Activated CD4-positive, alpha-beta T cell treated with anti-CD3 and anti-CD28 coated beads for 36 hours (primary cell): ENCODE measurements at places on chromosomes 1 and 21.

DNA sequence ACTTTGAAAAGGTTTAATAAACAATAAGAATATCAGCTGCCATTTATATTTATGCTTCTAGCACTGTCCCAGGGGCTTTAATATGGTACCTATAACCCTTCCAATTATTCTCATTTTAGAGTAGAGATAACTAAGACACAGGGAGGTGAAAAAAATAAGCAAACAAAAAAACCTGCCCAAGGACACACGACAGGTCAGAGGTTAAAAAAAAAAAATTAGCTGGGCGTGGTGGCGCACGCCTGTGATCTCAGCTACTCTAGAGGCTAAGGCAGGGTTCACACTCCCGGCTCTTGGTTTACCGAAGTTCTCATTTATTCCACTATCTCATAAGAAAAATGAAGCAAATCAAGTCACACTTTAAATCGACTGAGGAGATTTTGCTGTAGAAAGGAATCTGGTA is 34.7 kb upstream of the CNN3 start:
- DNase-seq, result no peak

DNA sequence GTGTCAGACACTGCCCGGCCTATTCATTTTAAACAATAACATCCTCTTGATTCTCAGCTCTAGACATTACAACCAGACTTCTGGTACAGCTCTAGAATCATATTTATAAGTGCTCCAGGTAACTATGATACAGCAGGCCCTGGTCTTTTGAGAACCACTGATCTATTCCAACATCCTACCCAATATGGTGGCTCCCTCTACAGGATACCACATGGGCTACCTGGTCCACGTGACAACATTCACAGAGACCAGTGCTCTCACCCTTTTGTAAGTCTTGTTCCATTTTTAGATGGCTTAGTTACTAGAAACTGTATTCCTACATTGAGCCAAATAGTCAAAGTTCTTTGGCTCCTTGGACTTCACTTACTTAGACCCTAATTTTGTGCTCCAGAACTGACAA is 102.9 kb downstream of the PTPN14 start:
- no peak for DNase-seq

DNA sequence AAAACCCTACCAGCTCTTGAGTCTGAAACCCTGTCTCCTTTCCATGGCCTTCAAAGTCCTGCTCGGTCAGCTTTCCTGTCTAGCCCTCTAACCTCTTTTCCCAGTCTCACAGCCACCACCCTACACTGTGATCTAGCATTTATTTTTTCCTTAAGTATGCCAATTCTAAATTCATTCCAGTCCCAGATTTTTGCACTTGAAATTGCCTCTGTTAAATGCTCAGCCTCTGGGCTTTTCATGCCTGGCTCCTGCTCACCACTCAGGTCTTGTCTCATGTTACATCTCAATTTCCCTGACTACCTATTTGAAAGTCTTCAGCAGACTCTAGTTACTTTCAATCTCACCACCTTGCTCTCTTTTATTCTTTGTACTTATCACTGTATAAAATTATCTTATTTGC is 176.2 kb downstream of the ADGRL4 start:
- DNase-seq, result no peak

DNA sequence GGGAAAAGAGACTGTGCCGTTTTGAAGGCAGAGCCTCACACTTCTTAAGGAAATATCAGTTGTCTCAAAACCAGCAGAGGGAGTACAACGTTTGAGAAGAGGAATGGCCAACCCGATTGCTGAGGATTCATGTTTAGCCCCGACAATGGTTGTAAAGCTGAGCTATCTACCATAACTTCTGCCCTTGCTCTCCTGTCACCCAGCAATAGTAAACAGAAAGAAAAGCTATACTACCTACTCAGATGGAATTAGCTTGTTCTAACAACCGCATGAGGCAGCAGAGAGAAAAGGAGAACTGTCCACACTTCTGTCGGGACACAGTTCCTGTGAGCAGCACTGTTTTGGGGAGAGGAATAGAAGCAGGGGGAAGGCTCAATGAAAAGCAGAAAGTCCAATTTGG is 91.2 kb downstream of the SLC45A1 start:
- peak; percentile 23 for DNase-seq

DNA sequence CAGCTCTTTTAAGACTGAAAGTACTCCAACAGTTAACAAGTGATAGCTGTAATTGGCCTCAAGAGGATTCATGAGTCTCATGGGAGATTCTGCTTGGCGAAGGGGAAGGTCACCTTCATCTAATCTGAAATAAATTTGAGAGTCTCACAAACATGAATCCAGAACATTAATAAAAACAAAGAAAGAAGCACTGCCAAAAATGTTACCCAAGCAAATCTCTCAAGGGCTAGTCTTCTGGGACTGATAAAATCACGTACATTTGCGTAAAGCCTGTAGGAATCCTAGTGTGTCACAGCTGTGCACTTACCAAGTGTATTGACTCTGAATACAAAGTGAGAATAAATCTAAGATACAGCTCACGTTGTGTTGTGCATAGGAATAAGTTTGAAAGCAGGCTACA is 21.2 kb upstream of the NUF2 start:
- DNase-seq, result no peak

DNA sequence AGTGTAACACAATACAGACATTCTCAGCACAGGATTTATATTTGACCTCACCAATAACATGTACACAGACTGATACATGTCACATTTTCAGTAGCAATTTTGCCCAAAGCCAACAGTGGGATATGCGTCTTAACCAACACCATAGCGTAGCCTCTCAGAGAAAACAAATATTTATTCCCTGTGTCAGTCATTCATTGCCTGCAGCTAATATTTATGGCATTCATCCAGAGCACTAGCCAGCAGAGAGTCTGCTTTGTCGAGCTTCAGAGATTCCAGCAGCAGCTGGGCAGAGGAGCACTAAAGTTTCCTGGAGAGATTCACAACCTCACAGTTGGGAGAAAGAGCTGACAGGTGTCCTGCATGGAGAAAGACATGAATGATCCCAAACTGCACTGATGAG is 400.7 kb upstream of the DAB1 start:
- no peak for DNase-seq

DNA sequence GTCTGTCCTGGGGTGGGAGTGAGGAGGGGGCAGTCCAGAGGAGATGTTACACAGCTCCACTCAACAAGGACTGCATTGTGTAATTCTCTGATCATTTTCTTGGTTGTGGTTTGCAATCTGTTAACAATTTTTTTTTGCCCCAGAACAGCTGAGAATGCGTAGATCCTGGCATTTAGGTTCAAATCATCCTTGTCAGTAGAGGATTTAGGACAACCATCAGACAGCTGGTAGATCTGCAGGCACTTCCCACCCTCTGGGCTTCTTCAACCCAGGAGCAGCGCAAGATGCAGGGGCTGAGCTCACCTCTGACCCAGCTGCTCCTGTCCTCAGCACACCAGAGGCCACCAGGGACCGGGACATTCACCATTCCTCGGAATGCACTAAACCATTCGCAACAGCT is 13.5 kb downstream of the BCAR3 start:
- DNase-seq, result no peak

- no peak for DNase-seq
These were observed 1.9 kb downstream of the PRAMEF12 start for GRCh38 chr1:12775443-12775842.

DNA sequence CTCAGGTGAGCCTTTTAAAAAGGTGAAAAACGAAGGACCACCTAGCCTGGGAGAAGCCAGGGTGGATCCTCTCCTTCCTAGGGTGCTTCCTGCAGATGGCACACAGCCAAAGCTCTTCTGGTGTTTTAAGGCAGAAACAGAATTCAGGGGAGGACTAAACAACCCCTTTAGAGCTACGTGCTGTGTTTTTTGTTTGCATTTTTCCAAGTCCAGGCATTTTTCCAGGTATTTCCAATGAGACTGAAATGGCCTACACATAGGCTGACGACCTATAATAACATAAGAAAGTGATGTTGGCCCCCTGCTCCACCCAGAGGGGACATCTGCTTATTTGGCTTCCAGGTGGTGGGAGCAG is 83.8 kb downstream of the CAPZB start:
- no peak for DNase-seq

DNA sequence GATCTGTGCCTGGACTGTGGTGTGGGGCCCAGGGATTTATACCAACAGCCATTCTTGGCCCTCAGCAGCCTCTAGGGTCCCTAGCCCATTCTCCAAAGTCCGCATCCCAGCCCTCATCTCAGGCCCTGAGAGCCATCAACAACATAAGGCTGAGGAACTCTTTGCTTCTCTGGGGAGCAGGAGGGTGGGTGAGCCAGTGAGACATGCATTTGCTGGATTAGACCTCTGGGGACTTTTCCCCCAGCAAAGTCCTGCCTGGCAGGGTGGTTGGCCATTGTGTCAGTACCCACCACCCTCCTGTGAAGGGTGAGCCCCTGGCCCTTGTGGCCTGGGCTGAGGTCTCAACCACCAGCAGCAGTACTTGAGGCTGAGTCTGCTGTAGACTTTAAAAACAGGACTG is 24.2 kb upstream of the FAM20B start:
- DNase-seq, result no peak

DNA sequence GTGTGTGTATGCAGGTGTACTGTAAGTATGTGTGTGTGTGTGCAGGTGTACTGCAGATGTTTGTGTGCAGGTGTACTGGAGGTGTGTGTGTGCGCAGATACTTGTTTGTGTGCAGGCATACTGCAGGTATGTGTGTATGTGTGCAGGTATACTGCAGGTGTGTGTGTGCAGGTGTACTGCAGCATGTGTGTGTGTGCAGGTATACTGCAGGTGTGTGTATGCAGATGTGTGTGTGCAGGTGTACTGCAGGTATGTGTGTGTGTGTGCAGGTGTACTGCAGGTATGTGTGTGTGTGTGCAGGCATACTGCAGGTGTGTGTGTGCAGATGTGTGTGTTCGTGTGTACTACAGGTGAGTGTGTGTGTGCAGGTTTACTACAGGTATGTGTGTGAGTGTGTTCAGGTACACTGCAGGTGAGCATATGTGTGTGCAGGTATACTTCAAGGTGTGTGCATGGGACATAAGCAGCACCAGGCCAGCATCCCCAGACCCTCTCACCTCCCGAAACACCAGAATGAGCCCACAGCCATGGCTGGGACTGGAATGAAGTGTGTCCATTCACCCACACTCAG is 97.5 kb downstream of the DMRTB1 start:
- peak; percentile 1 for DNase-seq

GRCh38 chr1:4695241-4695640 is 40.8 kb downstream of the AJAP1 start:
- DNase-seq, result no peak

DNA sequence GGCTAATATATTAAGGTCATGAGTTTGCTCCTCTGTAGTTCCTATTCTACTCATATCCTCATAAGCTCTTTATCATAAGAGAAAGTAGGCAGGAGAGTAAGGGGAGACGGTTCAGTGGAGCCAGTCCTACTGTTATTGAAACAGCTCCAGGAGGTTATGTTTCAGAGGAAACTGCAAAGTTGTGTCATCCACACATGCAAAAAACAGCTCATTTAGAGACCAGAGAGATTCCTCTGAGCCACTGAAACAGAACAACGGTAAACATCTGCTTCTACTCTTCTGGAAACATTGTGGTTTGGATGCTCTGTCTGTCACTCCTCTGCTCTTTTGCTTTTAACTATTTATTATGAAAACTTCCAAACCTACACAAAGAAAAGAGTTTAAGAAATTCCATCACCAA is 66.3 kb upstream of the PPP2R5A start:
- peak; percentile 36 for DNase-seq

- no peak for DNase-seq
These were observed 158.1 kb upstream of the COA6 start for GRCh38 chr1:234214911-234215892.

DNA sequence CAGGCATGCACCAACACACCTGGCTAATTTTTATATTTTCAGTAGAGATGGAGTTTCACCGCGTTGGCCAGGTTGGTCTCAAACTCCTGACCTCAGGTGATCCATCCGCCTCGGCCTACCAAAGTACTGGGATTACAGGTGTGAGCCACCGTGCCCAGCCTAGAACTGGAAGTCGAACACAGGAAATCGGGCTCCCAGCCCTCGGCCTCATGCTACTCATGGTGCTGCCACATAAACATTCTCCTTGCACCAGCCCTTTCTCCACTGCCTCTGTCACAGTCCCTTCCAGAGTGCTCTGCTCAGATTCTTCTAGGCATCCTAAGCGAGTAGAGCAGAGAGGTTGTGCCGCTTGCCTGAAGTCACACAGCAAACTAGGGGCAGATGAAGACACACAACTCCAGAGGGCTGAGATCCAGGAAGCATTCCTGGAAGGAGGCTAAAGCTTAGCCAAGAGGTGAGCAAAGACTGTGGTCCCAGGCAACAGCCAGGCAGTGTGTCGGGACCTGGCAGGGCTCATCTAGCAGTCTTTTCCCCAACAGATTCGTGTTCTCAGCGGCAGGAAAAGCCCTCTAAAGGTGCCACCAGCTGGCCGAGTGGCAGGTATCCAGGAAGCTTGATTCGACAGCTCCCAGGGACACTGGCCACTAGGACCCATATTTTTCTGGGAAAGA is 29.6 kb upstream of the NPPB start:
- no peak for DNase-seq

GRCh38 chr1:186930238-186930637 is 101.5 kb downstream of the PLA2G4A start:
- DNase-seq, result no peak

GRCh38 chr1:157624471-157624870 is 26.6 kb upstream of the FCRL4 start:
- no peak for DNase-seq
